ENCODE measurements at places on chromosomes 12 and 14. TPM values are rescaled to one million over a fixed set of nuclear protein-coding genes. Genes with fewer than 3 reads are reported as not detected.

Gene ZNF84
- 12.0 TPM for total RNA-seq

Gene SLC7A7
- 17.9 TPM for total RNA-seq

Gene C12orf60
- total RNA-seq = 2.0 TPM

Gene IFT43
- total RNA-seq = 34.1 TPM

Gene ERBB3
- total RNA-seq = 1.1 TPM

Gene COQ6
- total RNA-seq = 36.9 TPM

Gene OR6C4
- not detected for total RNA-seq

Gene A2ML1
- not detected for total RNA-seq

Gene CACNA2D4
- 0.10 TPM for total RNA-seq

Gene NXPH4
- total RNA-seq = 7.4 TPM

Gene ZDHHC22
- total RNA-seq = not detected

Gene AGAP2
- 10.7 TPM for total RNA-seq

All from heart left ventricle (tissue), 16 donors.